ENCODE measurements at places on chromosomes 6 and 20. TPM values are rescaled to one million over a fixed set of nuclear protein-coding genes. Genes with fewer than 3 reads are reported as not detected.

- no peak for DNase-seq
Measured at GRCh38 chr6:33731751-33732282, 14.9 kb downstream of the IP6K3 start.

GRCh38 chr6:136761227-136761922 is 30.9 kb downstream of the MAP3K5 start:
- DNase-seq: peak; percentile 47

GRCh38 chr20:44405785-44406571 is 50.5 kb downstream of the HNF4A start:
- no peak for DNase-seq

DNA sequence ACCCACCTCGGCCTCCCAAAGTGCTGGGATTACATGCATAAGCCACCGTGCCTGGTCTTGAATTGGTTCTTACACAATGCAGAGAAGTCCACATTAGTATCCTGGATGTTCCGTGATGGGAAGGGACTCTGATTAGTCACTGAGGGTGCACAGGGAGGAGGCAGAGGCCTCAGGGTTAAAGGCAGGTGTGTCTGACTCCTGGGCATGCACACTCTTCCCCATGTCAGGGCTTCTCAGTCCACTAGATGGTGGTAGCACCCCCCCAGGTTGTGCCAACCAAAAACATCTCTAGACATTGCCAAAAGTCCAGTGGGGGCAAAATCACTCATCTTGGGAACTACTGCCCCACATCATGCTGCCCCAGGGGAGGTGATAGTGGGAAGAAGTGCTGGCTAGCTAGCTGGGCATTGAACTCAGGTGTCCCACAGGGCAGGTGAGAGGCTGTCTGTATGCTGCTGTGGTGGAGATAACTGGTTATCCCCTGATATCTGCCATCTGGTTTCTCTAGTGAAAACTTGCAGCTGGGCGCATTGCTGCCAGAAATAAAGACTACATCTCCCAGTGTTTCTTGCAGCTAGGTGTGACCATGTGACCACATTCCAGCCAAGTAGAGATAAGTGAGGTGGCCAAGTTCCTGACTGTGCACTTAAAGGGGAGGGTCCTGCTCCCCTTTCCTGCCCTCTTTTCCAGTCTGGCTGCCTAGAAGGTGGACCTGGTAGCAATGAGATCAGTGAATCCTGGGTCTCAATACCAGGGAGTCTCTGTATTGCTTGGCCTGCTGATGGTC is 8.4 kb upstream of the NSFL1C start:
- no peak for DNase-seq

GRCh38 chr6:160810238-160810637 is 108.2 kb downstream of the PLG start:
- no peak for DNase-seq

DNA sequence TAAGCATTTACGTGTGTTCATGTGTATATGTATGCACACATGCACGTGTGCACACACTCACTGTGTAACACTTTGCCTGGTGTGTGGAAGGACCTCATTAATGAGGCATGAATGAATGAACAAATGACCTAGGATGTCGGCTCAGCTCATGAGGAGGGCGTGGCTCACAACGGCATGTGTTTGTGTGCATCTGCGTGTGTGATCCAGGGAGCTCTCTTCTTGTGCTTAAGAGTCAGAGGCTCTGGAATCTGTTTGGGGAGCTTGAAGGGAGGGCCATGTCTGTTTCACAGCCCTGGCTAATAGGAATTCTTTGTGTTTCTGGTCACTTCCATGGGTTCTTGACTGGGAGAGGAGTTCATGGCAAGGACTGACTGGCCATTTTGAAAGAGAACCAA is 32.7 kb downstream of the TOX2 start:
- DNase-seq: no peak

GRCh38 chr20:17463711-17464110 is 67.5 kb downstream of the BFSP1 start:
- DNase-seq: no peak

- no peak for DNase-seq
Measured at GRCh38 chr20:38791291-38791690, 14.2 kb upstream of the PPP1R16B start.

DNA sequence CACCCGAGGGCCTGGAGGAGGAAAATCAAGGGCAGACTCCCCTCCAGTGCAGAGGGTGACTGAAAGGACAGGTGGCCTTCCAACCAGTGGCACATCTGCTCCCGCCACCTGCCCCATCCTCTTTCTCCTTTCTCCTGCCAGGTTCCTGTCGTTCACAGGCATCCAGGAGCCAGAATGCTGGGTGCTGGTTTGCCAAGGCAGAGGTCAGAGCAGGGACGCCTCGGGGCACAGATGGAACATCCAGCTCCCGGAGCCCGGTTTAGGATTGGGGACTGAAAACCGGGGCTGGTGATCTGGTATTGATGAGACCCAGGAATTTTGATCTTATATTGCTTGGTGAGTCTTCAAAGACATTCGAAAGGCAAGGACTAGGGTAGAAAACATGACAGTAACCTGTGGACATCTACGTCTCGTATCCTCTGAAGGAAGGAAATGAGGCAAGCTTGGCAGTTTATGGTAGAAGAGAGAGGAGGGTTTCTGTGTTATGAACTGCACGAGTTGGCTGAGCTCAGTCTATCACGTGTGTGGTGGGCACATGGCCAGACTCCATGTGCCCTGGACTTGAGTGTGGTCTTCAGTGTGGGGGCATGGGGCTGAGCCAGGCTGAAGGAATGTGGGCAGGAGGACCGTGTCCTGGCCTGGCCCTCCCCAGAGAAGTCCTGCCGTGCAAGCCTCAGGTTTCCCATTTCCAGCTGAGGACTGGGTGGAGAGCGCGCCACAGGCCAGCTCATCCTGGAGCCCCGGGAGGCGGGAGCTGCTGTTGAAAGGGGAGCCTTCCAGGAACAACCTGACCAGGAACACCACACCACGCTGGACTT is 74.2 kb downstream of the IRF4 start:
- no peak for DNase-seq

The PLCB4 gene
- polyA plus RNA-seq: 8.2 TPM

The PSORS1C2 gene
- polyA plus RNA-seq: not detected
